Left lung (tissue), 14 donors: ENCODE measurements at places on chromosomes 2 and 18. TPM values are rescaled to one million over a fixed set of nuclear protein-coding genes. Genes with fewer than 3 reads are reported as not detected.

The RAB1A gene
- polyA plus RNA-seq, result 158 TPM

The CDH20 gene
- 0.31 TPM for polyA plus RNA-seq

The SLC4A3 gene
- polyA plus RNA-seq, result 10.1 TPM

The LIMS4 gene
- polyA plus RNA-seq, result 2.5 TPM

The SERPINB7 gene
- not detected for polyA plus RNA-seq

The LYG1 gene
- 3.0 TPM for polyA plus RNA-seq

- DNase-seq, result no peak
Measured at GRCh38 chr2:157777427-157777826, 98.7 kb downstream of the ACVR1 start.

DNA sequence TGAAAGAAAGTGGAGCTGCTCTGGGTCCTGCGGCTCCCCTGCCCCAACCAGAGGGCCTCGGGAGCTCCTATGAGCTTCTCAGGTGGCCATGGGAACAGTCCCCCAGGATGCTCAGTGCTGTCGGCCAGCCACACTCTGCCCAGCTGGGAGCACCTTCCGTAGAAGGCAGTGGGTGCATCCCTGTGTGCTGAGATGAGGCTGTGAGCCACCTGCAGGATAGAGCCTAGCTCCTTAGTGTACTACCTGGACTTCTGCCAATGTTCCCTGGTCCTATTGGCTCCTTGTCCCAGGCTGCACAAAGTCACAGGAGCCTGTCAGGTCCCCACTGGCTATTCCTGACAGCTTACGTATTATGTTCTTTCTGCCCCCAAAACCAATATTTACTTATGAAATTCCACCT lies 16.1 kb downstream of the PRELID3A start:
- DNase-seq, result no peak

- DNase-seq, result no peak
Measured at GRCh38 chr18:76475450-76476194, 19.4 kb downstream of the ZNF516 start.

DNA sequence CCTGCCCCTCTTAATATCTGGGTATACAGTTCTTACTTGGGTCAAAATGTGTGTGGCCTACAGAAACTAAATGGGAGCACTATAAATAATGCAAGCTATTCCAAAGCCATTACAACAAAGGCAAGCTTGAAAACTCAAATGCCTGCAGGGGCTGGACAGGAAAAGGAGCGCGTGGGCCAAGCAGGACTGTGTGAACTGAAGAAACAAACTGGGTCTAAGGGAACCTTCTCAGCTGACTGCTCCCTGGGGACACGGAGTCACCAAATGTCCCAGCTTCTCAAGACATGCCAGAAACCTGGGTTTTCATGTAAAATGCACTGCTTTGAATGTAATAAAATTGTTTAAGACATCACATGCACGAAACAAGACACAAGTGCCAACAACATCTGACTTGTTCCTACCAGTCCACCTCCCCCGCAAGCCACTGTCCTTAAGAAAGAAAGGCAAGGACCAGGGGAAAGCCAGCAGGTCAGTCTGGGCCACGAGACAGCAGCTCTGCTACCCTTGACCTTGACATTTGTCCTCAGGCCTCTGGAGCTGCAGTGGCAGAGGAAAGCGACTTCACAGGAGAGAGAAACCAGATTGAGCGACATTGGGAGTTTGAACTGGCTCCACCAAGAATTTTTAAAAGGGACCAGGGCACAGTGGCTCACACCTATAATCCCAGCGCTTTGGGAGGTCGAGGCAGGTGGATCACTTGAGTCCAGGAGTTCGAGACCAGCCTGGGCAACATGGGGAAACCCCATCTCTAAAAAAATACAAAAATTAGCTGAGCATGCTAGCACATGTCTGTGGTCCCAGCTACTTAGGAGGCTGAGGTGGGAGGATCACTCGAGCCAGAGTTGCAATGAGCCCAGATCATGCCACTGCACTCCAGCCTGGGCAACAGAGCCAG lies 89.7 kb upstream of the SH3BP4 start:
- DNase-seq, result no peak

- DNase-seq, result no peak
Measured at GRCh38 chr2:235553696-235554100, 59.9 kb downstream of the AGAP1 start.

GRCh38 chr18:76491473-76491775 lies 3.6 kb downstream of the ZNF516 start:
- peak; percentile 94 for DNase-seq

DNA sequence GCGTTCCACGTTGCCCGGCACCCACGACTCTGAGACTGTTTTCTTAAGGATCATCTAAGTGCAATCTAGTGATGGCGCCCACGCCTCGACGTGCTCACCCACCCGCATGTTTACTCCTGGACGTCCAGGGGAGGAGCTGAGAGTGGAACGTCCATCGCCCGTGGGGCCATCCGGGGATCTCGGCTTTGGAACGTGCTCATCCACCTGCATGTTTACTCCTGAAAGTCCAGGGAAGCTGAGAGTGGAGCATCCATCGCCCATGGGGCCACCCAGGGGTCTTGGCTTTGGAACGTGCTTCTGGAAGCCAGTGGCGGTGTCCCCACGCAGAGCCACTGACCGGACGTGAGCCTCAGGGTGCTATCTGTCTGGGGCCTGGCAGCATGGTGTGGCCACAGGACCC lies 45.6 kb upstream of the SALL3 start:
- DNase-seq, result no peak

DNA sequence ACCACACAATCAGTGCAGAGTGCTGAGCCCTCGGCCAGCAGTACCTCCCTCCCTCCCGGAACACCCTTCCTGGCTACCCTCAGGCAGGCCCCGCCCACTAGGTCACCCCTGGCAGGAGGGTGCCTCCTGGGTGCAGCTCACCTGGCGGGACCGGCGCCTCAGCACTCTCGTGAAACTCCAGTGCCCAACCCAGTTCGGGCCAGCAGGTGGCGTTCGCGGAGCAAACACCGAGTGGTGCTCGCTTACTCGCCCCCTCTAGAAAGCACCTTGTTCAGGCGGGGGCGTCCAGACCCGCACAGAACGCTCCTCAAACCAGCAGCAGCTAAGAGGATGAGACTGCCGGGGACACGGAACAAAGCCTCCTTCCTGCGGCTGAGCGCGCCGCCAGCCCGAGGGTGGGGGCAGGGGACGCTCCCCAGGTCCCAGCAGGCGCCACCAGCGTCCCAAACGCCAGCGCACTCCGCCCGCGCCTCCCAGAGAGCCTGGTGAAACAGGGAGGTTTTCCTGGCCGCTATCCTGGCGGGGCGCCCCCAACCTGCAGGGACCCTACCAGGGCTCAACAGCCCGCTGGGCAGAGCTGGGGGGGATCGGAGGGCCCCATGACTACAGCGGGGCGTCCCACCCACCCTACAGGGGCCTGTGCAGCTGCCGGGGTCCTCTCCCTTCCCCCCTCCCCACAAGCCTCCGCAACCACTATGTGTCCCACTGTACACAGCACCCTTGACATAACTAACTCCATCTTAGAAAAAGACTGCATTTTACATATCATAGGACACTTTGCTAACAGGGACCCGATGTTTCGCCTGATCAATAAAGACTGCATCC lies 44.7 kb downstream of the MRPS5 start:
- DNase-seq, result peak; percentile 91
